ENCODE measurements at places on chromosomes 1 and 21.

- DNase-seq, result no peak
Measured at GRCh38 chr1:163357378-163357777, 35.6 kb downstream of the NUF2 start.

GRCh38 chr1:56414728-56415224 is 164.6 kb downstream of the PLPP3 start:
- DNase-seq, result no peak

DNA sequence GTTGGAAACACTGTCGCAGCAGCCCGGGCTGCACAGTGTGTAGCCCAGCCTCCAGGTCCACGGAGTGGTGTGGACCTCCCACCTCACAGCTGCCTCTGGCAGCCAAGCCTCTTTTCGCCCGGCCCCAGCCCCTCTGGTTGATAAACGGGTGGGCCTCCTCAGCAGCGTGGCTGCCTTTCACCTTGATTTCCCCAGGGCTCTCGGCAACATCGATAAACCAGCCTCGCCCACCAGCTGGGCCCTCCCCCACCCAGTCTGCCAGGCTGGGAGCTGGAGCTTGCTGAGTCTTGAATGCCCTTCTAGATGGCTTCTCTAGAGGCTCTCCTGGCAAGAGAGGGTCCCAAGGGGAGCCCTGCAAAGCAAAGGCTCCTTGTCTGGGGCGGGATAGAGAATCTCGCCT is 31.0 kb upstream of the LHX4 start:
- DNase-seq, result no peak

DNA sequence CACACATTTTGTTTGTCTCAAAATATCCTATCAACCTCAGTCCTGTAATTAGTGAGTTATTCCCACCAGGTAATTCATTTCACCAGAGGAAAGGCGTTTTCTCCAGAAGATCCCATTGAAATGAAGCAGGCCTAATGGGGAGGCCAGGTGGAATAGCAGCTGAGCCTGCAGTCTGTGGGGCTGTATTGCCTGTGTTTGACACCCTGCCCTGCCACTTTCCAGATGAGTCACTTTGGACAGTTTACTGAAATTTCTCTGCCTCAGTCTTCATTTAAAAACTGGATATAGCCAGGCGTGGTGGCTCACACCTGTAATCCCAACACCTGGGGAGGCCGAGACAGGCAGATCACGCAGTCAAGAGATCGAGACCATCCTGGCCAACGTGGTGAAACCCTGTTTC is 78.1 kb upstream of the PPP2R5A start:
- DNase-seq, result no peak

DNA sequence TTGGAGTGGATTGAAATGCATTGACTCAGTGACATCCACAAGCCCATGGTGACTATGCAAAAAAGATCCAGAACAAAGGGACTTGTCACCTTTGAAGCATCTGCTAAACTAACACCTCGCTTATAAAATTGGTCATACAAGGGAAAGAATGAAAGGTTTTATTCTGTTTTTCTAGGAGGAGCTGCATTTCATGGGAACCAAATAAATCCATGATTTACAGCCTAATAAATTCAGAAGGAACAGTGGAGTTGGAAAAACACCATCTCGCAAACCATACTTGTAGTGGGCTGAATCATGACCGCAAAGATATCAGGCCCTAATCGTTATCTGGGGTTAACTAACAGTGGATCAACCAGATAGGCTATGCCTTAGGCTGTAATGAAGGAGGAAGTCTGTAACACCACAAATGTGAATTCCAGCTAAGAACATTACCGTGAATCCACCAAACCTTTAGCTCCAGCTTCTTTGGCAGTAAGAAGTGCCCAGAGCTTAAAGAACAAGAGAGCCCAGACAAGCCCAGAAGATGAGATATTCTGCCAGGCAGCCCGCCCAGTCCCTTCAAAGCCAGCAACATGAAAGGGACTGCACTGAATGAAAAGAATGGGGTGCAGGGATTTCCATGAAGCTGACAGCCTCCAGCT is 27.4 kb downstream of the RSPH1 start:
- DNase-seq, result no peak

GRCh38 chr1:5896706-5897660 is 95.2 kb downstream of the NPHP4 start:
- DNase-seq, result no peak

DNA sequence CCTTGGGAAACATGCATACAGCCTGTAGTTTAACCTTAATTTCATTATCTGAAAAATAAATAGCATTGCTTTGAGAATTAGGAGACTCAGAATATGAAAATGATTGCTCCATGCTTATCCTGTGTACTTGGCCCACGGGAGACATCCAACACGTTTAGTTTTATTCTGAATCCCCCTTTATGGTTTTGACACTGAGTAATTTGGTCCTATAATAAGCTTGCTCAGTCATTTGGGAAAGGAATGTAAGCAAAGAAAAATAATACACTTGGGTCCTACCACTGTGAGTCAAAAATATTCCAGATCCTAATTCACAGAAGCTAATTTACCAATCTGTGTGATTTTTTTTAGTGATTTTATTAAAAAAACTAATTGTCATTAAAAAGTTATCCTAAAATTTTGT is 557.3 kb downstream of the USP25 start:
- DNase-seq, result no peak

DNA sequence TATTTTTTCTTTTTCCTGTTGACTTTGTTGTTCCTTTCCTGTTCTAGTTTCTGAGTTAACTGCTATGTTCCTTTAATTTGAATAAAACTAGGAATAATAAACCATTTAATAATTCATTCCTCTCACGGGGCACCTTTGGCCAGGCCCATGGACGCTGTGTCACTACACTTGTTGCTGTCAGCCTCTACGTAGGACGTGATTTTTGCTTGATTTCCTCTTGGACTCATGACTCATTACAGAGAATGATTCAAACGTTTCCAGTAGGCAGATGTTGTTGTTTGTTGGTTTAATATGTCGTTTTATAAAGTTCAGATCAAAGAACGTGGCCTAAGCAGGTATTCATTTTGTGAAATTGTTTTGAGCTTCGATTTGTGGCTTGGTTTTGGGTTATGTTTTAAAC is 9.1 kb upstream of the SLC19A1 start:
- DNase-seq, result no peak

DNA sequence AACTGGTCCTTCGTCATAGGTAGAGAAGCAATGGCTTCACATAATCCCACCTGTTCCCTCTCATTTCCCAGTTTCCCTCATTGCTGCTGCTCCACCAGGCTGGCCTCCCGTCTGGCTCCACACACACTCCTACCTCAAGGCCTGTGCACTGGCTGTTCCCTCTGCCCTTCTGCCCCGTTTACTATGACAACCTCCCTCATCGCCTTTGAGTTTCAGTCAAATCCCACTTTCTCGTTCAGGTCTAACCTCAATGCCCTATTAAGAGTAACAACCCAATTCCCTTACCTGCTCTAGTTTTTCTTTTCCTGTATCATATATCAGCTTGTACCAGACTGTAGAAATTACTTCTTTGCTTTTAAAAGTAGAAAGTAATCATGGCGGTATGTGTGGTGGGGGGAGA is 589.7 kb downstream of the SMYD3 start:
- no peak for DNase-seq

GRCh38 chr1:55481634-55482033 is 266.5 kb upstream of the USP24 start:
- DNase-seq, result no peak

- DNase-seq, result no peak
Measured at GRCh38 chr1:153058154-153058553, 842 bp upstream of the SPRR2A start.

- no peak for DNase-seq
Measured at GRCh38 chr1:212078826-212079225, 43.3 kb downstream of the DTL start.

DNA sequence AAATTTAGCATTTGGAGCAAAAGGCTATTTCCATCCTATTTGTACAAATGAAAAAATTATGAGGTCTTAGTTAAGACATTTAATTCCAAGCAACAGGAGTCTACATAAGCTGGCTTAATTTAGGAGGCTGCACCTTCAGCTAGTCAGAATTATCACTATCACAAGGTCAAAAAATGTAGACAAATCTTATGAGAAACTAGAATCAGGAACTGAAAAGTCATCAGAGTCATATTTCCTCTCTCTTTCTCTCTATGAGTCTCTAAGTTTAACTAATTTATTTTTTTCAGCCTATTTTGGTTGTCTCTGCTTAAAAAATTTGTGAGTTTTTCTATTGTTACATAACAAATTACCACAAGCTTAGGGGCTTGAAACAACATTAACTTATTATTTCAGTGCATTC is 807.1 kb upstream of the PRMT6 start:
- DNase-seq, result no peak

- DNase-seq, result no peak
Measured at GRCh38 chr1:231157311-231157710, 4.5 kb upstream of the TRIM67 start.

GRCh38 chr1:113859478-113860175 is 11.9 kb downstream of the PTPN22 start:
- no peak for DNase-seq

- no peak for DNase-seq
Measured at GRCh38 chr1:213163278-213163711, 112.3 kb downstream of the RPS6KC1 start.

DNA sequence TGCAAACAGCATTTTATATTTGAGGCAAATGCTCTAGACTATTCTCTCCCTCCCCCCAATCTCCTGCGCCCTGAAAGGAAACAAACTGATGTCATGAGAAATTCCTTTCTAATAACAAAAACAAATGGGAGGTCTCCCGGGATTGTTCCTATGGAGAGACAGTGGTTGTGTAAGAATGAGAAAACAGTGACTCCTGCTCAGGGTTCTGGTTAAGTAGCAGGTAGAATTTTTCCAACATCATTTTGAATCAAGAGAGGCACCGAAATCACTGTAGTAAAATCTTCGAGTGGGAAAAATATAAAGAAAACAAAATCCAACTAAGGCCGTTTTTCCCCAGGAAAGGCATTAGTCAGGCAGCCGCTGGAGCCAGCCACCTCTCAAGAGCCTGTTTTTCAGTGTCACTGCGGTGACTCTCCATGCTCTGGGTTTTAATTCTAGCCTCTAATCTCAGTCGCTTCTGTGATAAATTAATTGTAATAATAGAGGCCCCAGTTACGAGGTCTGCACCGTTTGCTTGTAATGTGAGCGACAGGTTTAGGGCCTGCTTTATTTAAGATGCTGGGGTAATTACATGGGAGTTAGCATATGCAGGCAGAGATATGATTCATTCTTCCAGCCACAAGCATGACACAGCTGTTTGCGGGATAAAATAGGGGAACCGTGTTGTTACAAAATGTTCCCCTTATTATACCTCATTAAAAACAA is 80.3 kb downstream of the RNF220 start:
- DNase-seq, result no peak

DNA sequence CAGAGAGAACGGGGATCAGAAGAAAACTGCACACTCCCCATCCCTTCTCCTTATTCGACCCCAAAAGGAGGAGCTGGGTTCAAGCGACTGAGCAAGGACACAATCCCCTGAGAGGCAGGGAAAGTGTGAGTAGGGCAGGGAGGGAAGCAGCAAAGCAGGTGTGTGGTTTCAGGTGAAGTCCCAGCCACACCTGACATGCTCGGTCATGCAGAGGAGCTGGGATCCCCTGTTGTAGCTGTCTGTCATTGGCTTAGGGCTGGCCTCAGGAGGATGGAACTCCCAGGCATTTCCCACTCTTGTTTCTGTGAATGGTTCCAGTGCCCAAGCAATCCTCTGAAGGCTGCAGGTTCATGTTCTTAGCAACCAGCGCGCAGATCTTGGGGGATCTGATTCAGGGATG is 150.7 kb downstream of the DSCAM start:
- DNase-seq, result no peak

DNA sequence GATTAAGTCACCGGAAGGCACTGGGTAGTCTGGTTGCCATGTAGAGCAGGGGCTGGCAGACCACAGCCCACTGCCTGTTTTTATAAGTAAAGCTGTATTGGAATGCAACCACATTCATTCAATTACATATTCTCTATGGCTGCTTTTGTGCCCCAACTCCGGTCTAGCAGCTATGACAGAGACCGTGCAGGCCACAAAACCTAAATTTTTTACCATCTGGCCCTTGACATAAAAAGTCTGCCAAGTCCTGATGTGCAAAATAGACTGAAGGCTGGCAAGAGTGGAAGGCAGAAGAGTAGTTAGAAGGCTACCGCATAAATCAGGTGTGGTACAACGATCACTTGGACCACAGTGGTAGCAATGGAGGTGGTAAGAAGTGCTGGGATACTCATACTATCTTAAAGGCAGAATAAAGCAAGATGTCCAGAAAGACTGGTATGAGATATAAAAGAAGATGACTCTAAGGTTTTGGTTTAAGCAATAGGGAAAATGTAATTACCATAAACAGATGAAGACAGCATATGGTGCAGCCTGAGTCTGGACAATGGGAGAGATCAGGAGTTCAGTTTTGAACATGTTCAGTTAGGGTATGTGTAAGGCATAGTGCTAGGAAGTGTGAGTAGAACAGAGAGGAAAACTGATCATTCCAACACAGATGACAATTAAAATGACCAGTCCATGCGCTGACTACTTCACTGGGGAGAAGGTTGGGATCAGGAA is 37.2 kb downstream of the EGLN1 start:
- no peak for DNase-seq

DNA sequence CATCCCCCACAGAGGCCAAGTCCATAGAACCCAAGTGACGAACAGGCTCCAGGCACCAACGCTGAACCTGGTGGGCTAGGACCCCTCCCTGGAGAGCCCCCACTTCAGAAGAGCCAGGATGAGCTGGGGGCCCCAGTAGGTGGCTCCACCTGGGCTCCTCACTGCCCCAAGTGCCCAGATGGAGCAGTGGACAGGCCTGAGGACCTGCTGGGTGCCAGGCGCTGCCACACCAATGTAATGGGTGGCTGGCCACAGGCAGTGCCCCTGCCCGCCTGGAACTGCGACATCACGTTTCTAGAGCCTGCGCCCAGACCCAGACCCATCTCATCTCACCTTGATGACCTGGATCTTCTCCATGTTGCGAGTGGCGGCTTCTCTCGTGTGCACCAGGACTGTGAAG is 5.6 kb downstream of the MAD2L2 start:
- DNase-seq, result no peak

- no peak for DNase-seq
Measured at GRCh38 chr1:165205145-165205544, 151.4 kb downstream of the LMX1A start.

DNA sequence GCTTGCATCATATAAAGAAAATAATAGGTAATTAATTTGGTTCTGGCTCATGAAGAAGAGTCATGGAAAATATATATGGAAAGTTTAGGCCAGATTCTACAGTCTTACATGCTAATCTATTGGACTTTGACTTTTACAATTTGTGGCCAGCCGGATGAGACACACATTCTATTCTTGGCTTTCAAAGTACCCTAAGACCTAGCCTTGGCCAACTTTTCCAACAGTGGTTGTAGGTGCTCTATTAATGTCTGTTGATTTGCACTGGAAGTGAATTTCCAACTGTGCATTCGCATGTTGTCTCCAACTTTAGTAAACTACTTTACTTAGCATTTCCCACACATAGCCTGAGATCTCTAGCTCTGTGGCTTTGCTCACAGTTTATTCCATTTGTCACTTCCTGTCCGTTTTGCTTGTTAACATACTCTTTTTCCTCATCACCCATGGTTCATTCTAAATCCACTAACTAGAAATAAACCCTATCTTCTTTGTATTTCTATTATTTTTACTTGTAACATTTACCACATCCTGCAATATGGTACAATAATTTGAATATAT is 644.0 kb downstream of the PTPRC start:
- no peak for DNase-seq
